Omental fat pad (tissue), 4 donors: ENCODE measurements at places on chromosomes 4 and X.

- peak; percentile 28 for DNase-seq
These were observed 26.7 kb upstream of the C1QTNF7 start for GRCh38 chr4:15400981-15401671.

DNA sequence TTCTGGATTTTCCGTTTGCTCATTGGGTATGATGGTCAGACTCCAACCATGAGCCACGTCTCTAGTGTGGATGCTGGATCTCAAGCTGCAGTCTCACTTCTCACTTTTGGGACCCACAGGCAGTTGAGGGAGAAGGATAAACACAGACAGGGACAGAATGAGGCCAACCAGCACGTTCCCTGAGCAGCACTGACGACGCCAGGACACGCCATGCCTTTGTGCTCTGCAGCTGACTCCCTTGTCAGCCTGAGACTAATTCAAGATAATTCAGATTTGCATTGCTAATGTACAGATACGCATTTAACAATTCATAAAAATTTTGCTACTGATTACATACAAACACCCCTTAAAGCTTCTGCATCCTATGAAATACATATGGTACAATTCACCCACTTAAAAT, 106.5 kb downstream of the FAM193A start:
- DNase-seq, result no peak

DNA sequence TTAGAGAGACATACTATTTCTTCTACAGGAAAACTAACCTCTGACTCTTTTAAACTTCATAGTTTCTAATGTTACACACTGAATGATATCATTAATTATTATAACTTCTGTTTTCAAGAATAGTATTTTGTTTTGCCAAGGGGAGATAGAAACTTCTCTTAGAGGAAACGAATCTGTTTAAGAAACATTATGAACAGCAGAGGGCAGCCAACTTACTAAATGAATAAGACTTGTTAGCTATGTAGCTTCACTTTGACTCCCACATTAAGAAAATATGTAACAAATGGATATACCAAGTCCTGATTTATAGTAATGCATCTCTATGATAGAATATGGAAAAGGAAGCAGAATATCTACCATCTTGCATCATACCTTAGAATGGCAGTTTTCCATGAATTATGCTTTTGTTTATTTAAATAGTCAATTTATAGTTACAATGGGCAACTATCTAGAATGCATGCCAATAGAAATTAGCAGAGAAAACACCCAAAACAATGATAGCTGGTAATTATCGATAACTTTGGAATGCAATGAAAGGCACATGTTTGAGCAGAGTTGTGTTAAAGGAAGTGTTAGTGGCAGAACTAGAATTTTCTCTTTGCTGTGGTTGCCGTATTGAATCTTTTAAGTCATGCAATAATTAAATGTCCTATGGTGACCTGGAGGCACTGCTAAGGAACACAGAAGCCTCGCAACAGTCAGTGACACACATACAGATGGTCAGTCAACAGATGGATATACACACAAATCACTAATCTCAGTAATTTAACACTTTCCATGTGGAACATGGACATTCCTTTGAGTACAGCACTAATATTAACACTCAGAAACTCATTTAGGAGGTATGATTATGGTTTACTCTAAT, 105.7 kb upstream of the PDLIM3 start:
- DNase-seq, result no peak

DNA sequence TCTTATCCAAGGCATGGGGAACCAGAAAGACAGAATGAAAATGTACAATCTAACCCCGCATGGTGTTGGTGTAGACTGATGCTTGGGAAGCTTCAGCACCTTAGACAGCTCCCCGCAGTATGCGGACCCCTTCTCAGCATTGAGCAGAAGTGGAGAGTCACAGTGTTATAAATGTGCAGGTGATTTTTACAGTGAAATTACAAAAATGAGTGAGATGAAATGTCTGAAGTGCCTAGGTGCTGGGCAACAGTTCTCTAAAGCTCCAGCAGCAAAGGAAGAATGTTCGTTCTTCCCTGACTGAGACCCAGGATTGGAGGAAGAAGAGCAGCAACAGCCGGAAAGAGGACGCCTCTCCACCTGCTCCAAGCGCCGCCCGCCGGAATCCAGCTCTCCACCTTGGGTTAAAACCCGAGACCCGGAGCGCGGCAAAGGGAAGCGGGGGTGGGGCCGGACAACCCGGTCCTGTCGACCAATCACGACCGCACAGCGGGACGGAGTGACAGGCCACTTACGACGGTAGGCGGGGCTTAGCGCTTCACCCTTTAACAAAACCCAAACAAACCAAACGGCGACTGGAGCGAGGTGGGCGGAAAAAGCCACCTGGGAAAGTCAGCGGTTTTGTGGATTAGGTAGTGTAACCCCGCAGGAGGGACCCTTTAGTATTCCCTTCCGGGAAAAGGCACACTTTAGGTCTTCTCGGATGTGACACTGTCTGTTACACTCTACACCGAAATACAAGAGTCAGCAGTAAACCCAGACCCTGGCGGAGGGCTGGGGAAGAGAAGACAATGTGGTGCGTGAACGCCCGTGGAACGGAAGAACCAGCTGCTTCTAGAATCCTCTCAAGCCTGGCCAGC, at the start of gene GLRA3:
TSS of gene GLRA3 (minus strand) at position 403 of the 857 bp plus-strand sequence. CDS start 436 bp downstream, outside the sequence.
- DNase-seq, result no peak

GRCh38 chrX:55777596-55777995, 60.0 kb downstream of the RRAGB start:
- DNase-seq, result no peak

DNA sequence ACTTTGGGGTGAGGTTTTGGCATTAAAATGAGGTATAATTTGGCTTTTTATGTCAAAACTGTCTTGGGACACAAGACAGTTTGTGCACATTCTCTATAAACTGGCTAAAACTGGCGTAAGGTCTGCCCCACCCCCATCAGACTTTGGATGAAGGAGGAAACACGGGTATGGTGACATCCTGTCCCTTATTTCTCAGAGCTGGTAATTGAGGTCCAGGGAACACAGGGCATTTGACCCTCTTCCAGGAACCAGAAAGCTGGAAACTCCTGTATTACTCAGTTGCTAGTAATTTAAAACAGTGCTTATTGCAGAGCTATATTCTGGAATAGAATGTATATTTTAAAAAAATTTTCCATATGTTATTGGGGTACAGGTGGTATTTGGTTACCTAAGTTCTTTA, 78.8 kb downstream of the SLC16A2 start:
- no peak for DNase-seq

DNA sequence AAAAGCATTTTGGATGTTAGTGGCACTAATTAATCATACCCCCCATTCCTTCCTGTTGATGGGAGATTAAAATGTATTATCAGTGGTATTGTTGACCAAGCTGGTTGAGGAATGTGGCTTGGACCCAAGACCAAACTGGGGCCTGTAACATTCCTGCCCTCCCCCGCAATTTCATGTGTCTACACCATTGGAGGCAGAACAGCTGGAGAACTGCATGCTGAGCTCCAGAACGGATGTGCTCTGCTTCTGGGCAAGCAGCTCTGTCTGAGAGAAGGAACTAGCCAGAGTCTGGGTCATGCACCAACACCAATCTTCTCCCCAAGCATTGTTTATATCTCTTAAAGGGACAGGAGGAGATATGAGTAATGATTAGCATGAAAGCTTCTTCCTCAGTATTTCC, 185.5 kb downstream of the CEP135 start:
- DNase-seq, result no peak

- no peak for DNase-seq
These were observed 32.0 kb downstream of the CTBP1 start for GRCh38 chr4:1216869-1217294.

- DNase-seq, result no peak
These were observed 1662.8 kb upstream of the ADGRL3 start for GRCh38 chr4:59537246-59537886.
